ENCODE measurements at places on chromosomes 1 and 21. TPM values are rescaled to one million over a fixed set of nuclear protein-coding genes. Genes with fewer than 3 reads are reported as not detected.

DNA sequence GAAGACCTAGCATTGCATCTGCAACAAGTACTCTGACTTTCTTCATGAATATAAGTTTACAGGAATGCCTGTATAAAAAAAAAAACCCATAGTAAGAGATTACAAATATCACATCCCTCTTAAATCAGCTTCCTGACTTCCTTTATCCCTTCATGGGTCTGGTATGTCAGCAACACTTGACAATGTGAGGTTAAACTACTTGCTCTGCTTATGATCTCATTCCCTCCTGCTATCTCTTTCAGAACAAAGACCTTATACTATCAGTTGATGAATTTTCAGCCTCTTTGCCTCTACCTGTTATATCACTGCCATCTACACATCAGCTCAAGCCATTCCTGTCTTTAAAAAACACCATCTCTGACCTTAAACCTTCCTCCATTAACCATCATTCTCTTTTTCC is 130.9 kb upstream of the SAMSN1 start:
- DNase-seq: no peak

GRCh38 chr1:101526813-101527212 is 290.0 kb downstream of the S1PR1 start:
- DNase-seq: no peak

- DNase-seq: peak; percentile 90
Observed at GRCh38 chr1:205255941-205256780, 28.4 kb downstream of the TMCC2 start.

GRCh38 chr1:23249787-23250454 is 32.6 kb upstream of the HTR1D start:
- no peak for DNase-seq

GRCh38 chr1:159755451-159756007 is 25.2 kb upstream of the DUSP23 start:
- no peak for DNase-seq

- no peak for DNase-seq
Observed at GRCh38 chr1:186231861-186232436, 143.1 kb downstream of the TPR start.

DNA sequence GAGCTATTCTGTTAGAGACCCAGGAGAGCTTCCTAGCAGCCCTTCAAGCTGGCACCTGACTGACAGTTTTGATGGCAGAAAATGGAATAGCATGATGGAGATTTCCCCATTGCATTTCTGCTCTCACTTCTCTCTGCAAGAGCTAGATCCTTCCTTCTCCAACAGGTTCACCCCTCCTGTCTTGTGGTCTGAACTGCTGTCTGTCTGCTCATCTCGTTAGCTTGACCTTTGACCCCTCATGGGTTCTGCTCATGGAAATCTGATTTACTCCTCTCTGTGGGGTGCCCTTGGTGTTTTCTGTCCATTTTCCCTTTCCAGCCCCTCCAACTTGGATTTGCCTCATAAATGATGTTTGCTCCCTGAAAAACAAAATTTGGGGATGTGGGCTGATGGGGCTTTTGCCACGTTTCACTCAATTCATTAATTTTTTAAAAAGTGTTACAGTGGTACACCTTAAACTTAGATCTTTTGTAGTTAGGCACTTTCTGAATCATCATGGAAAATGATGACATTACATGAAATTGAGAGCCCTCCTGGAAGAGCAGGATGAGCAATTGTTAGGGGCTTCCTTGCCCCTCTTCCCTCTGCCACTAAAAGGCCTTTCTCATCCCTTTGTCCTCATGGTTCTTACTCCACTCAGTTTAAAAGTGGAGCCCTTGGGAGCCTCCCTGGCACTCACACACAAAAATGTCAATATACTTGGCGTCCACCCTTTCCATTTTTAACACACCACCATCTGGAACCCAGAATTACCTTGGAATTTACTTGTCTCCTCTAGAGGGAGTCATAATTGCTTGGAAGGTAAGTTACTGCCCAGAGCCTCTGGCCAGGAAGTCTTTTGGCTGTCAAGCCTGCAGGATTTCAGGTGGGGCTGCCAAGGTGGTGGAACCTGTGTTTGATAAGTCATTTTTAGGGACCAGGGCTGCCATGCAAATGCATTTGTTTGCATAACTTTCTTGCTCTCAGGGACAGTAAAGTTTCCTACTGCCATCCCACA is 31.9 kb upstream of the IL19 start:
- DNase-seq: peak; percentile 49

DNA sequence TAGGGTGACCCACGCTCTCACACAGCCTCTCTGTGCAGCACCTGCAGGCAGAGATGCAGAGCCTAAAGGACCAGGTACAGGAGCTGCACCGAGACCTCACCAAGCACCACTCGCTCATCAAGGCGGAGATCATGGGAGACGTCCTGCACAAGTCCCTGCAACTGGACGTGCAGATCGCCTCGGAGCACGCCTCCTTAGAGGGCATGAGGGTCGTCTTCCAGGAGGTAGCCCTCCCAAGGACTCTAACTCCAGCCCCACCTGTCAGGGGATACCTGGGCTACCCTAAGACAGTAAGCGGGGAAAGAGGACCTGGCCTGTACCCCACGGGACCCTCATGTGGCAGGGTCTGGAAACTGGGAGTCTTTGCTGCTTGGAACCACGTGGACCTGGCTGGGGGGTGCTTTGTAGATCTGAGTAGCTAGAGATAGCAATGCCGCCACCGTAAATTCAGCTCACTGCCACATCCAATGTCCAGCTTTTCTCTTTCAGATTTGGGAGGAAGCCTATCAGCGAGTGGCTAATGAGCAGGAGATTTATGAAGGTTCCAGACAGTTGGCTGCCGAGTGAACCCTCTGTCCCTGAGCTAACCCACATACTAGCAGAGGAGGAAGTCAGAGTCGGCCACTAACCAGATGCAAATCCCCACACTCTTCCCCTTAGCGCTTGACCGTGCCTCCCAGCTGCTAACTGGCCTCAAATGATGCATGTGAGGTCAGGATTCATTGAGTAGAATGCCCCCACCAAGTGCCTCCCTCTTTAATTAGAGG is 6.5 kb downstream of the RNF207 start:
- DNase-seq: no peak

- no peak for DNase-seq
Observed at GRCh38 chr21:22743085-22743484, 1744.9 kb downstream of the NCAM2 start.

DNA sequence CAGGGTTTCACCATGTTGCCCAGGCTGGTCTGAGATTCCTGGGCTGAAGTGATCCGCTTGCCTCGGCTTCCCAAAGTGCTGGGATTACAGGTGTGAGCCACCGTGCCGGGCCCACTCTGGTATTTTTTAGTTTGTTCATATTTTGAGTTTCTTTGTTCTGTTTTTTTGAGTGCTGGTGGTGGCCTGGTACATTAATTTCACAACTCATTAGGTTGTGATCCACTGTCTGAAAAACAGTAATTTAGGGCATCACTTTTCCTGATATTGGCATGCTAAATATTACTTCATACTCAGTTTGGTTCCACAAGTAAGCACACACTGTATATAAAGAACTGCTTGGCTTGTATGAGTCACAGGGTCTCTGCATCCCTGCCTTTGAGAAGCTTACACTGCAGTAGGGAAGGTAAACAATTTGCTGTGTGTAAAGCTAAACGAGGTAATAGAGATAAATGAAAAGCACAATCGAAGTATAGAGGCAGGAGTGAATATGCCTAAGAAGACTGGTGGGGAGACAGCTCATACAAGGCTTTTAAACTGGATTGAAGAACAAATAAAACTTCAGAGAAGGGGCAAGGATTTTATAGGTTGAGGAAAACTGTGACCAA is 7.7 kb downstream of the SNX27 start:
- DNase-seq: no peak

DNA sequence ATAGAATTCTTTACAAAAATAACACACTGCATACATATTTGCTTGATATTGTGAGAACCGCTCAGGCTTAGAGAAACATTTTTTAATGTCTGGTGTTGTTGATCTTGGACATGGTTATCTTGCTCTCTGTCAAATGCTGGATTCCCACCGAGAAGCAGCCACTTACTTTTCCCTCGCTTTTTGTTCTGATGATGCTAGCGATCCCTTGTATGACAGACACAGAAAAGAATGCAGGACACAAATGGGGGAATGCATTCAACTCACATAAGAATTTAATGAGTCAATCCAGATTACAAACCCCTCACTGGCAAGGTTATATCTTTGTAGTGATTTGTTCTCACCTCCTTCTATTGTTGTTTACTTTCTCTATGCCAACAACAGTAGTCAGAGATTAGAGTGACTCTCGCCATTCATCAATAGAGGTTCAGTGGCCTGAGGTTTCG is 76.8 kb upstream of the AKT3 start:
- no peak for DNase-seq

The KIAA1614 gene
- total RNA-seq: 0.88 TPM

The NUP210L gene
- not detected for total RNA-seq

Data from H9 (cell line).